Activated naive CD4-positive, alpha-beta T cell treated with anti-CD3 and anti-CD28 coated beads for 36 hours (primary cell): ENCODE measurements at places on chromosomes 4 and X. TPM values are rescaled to one million over a fixed set of nuclear protein-coding genes. Genes with fewer than 3 reads are reported as not detected.

The MMGT1 gene
- total RNA-seq, result 17.0 TPM

The DGAT2L6 gene
- total RNA-seq, result not detected

The ASB11 gene
- total RNA-seq, result not detected

The SCD5 gene
- total RNA-seq, result 0.35 TPM

The DHX15 gene
- total RNA-seq, result 199 TPM

The NLGN3 gene
- total RNA-seq, result 0.60 TPM

The SLC4A4 gene
- not detected for total RNA-seq

DNA sequence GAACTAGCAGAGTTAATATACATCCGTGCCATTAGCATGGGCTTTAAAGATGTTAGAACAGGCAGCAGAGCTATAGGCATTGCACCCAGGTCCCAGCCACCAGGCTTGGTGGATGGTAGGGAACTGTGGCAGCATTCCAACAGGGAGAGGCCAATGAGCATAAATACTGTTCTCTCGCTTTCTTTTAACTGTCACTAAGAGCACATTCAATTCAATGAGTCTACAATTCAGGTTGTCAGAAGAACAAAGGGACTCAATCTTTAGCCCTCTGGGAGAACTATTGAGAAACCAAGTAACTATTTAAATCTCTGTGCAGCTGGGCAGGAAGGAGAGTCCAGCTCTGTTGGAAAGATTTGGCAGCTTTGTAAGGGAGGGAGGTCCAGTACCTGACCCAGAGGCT, 165.6 kb downstream of the CHIC1 start:
- no peaks in the 10 kb centered on the region for H3K4me1 ChIP-seq
- no peaks in the 10 kb centered on the region for H3K27me3 ChIP-seq
- H3K27ac ChIP-seq, result no peak overlapping the region
- H3K4me3 ChIP-seq, result no peak overlapping the region

DNA sequence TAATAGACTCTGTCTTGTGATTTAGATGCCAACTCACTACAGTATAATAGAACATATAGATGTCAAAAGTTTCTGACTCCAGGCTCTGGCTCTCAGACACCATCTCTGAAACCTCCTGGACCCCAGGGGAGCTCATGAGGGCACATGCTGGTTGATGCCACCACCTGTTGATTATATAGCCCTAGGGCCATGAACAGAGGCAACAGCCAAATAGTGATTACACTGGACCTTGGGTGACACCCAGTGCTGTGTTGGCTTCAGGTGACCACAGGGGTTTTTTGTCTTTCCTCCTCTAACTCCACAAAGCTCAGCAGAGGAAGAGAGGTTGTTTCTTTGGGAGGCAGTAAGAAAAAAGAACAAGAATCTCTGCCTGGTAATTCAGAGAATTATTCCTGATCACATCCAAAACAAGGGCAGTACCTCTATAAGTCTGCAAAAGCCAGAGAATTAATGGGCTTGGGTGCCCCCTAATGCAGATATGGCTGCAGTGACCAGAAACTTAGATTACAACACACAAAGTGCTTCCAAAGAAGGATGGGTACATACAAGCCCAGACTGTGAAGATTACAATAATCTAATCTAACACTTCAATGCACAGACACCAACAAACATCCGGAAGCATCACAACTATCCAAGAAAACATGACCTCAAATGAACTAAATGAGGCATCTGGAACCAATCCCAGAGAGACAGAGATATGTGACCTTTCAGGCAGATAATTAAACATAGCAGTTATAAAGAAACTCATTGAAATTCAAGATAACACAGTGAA, 1920.6 kb downstream of the ARAP2 start:
- no peaks in the 10 kb centered on the region for H3K4me1 ChIP-seq
- H3K36me3 ChIP-seq, result no peaks in the 10 kb centered on the region
- no peak overlapping the region for H3K4me3 ChIP-seq
- no peaks in the 10 kb centered on the region for H3K27me3 ChIP-seq
- H3K27ac ChIP-seq, result no peak overlapping the region
- no peak for DNase-seq

- peak overlapping the region; percentile 100 for H3K27ac ChIP-seq
- H3K27me3 ChIP-seq, result no peaks in the 10 kb centered on the region
- H3K4me3 ChIP-seq, result peak overlapping the region; percentile 86
- no peaks in the 10 kb centered on the region for H3K36me3 ChIP-seq
Observed at GRCh38 chr4:40316333-40316781, 18.8 kb upstream of the CHRNA9 start.

- DNase-seq, result no peak
- H3K27me3 ChIP-seq, result peaks cover 3% of the 10 kb centered on the region
- no peak overlapping the region for H3K27ac ChIP-seq
- H3K4me1 ChIP-seq, result no peaks in the 10 kb centered on the region
Observed at GRCh38 chrX:53474707-53475106, 40.5 kb upstream of the HSD17B10 start.

GRCh38 chr4:129808242-129808641, 712.3 kb downstream of the C4orf33 start:
- DNase-seq, result no peak
- H3K4me1 ChIP-seq, result no peaks in the 10 kb centered on the region
- no peak overlapping the region for H3K4me3 ChIP-seq
- no peaks in the 10 kb centered on the region for H3K36me3 ChIP-seq

DNA sequence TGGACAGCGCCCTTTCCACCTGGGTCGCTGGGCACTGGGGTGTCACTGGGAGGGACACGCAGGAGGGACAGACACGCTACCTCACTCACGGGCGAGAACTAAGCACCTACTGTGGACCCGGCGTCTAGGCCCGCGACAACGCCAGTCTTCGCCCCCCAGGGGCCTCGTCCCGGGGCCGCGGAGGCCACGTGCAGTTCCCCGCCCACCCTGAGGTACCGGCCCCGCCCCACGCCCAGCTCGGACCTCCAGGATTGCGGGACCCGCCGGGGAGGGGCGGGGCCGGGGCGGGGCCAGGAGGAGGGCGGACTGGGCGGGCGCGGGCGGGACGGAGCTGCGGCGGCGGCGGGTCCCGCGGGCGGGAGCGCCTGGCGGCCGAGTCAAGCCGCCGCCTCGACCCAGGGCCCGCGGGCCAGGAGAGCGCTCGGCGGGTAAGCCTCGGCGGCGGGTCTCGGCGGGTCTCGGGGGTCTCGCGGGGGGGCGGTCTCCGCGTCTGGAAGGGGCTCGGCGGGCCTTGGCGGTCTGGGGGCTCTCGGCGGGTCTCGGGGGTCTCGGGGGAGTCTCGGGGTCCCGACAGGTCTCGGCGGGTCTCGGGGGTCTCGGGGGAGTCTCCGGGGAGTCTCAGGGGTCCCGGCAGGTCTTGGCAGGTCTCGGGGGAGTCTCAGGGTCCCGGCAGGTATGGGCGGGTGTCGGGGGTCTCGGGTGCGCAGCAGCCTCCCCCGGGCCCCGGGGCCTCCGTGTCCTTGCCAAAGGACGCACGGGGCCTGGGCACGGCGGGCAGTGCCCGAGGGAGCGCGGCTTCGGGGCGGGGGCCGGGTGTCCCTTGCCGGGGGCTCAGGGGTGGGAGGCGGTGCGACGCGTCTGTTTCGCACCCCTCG, at the start of gene SH3BP2:
Gene SH3BP2, plus strand, starts transcription at position 375 of the 875 bp plus-strand sequence. CDS start 27,533 bp downstream, outside the sequence.
- H3K36me3 ChIP-seq, result no peaks in the 10 kb centered on the region
- H3K27me3 ChIP-seq, result no peaks in the 10 kb centered on the region
- H3K27ac ChIP-seq, result peak within 1 kb of the TSS; percentile 82
- peak within 1 kb of the TSS; percentile 87 for H3K4me3 ChIP-seq

DNA sequence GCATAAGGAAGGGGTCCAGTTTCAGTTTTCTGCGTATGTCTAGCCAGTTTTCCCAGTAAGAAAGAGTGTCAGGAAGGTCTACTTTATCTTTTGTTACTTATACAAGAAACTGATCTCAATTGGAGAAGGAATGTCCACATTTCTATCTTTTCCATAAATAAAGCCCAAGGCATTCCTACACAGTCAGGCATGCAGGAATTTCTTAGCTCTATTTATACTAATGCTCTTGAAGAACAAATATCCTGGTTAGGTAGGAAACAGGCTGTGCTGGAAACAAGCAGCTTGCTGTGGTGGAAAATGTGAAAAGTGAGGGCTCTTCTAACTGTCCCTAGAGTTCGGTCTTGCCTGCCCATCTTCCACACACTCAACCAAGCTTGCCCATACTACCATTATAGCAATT, 37.9 kb upstream of the PITX2 start:
- no peaks in the 10 kb centered on the region for H3K4me1 ChIP-seq
- no peaks in the 10 kb centered on the region for H3K36me3 ChIP-seq
- no peak for DNase-seq
- no peak overlapping the region for H3K27ac ChIP-seq
- no peak overlapping the region for H3K4me3 ChIP-seq

- H3K27ac ChIP-seq, result no peak overlapping the region
- no peaks in the 10 kb centered on the region for H3K27me3 ChIP-seq
- H3K36me3 ChIP-seq, result no peaks in the 10 kb centered on the region
- DNase-seq, result no peak
- H3K4me3 ChIP-seq, result no peak overlapping the region
Observed at GRCh38 chr4:140611854-140612253, 43.1 kb upstream of the UCP1 start.

- H3K4me3 ChIP-seq, result no peak overlapping the region
- H3K27ac ChIP-seq, result no peak overlapping the region
- peaks cover 3% of the 10 kb centered on the region for H3K27me3 ChIP-seq
- no peak for DNase-seq
Observed at GRCh38 chr4:38904090-38904666, 36.6 kb downstream of the FAM114A1 start.

- no peaks in the 10 kb centered on the region for H3K36me3 ChIP-seq
- H3K4me1 ChIP-seq, result no peaks in the 10 kb centered on the region
- no peak for DNase-seq
- no peak overlapping the region for H3K27ac ChIP-seq
- no peak overlapping the region for H3K4me3 ChIP-seq
Observed at GRCh38 chrX:68488657-68489056, 10.2 kb upstream of the YIPF6 start.

GRCh38 chr4:113547487-113548042, 214.0 kb downstream of the CAMK2D start:
- H3K27me3 ChIP-seq, result no peaks in the 10 kb centered on the region
- H3K27ac ChIP-seq, result peak overlapping the region; percentile 8
- H3K4me1 ChIP-seq, result peaks cover 17% of the 10 kb centered on the region
- peaks cover 19% of the 10 kb centered on the region for H3K36me3 ChIP-seq
- no peak overlapping the region for H3K4me3 ChIP-seq

- H3K27me3 ChIP-seq, result peaks cover 3% of the 10 kb centered on the region
- peaks cover 23% of the 10 kb centered on the region for H3K4me1 ChIP-seq
- no peak for DNase-seq
- no peaks in the 10 kb centered on the region for H3K36me3 ChIP-seq
- no peak overlapping the region for H3K4me3 ChIP-seq
- H3K27ac ChIP-seq, result no peak overlapping the region
Observed at GRCh38 chr4:184293552-184293951, 75.9 kb upstream of the ENPP6 start.

GRCh38 chr4:177938226-177938625, 496.0 kb upstream of the AGA start:
- H3K4me1 ChIP-seq, result no peaks in the 10 kb centered on the region
- H3K27ac ChIP-seq, result no peak overlapping the region
- no peak overlapping the region for H3K4me3 ChIP-seq
- no peaks in the 10 kb centered on the region for H3K27me3 ChIP-seq
- DNase-seq, result no peak

- H3K4me1 ChIP-seq, result peaks cover 29% of the 10 kb centered on the region
- H3K4me3 ChIP-seq, result peak overlapping the region; percentile 70
- peak overlapping the region; percentile 10 for H3K27ac ChIP-seq
Observed at GRCh38 chr4:25863347-25863784, 578 bp upstream of the SEL1L3 start.

DNA sequence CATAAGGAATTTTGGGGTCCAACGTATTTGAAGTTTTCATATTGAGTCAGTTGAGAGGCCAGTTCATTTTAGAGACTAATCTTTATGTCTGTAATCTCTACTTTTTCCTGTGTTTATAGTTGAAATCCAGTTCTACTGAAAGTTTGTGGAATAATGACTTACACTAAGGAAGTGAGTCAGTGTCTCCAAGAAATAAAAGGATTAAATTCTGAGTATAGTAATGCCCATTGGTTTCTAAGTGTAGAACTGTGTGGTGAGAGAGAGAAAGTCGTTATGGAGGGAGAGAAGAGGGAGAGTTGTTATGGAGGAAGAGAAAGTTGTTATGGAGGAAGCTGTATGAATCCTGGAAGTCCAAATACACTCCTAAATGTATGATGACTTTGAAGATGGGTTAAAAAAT, 264.6 kb upstream of the HAND2 start:
- no peaks in the 10 kb centered on the region for H3K27me3 ChIP-seq
- no peaks in the 10 kb centered on the region for H3K4me1 ChIP-seq
- H3K27ac ChIP-seq, result no peak overlapping the region
- DNase-seq, result no peak
- H3K4me3 ChIP-seq, result no peak overlapping the region
- no peaks in the 10 kb centered on the region for H3K36me3 ChIP-seq

DNA sequence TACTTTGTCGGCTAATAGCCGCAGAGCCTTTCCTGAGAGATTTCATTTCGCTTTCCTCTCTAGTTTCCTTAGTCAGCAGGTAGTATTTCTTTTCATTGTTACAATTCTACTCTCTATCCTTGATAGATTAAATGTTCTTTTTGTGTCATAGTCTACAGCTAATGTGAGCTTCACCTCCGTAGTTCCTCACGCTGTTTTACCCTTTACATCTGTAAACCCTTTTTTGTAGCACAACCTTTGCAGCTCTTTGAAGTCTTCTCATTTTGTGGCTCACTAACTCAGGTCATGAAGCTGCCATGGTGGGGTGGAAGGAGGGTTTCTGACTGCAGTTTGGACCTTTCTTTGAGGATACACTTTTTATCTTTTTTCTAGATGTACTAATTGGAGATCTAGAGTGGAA, 1008.8 kb upstream of the PABPC4L start:
- H3K27ac ChIP-seq, result no peak overlapping the region
- DNase-seq, result no peak
- H3K27me3 ChIP-seq, result no peaks in the 10 kb centered on the region
- no peaks in the 10 kb centered on the region for H3K36me3 ChIP-seq
- H3K4me1 ChIP-seq, result no peaks in the 10 kb centered on the region
- no peak overlapping the region for H3K4me3 ChIP-seq

DNA sequence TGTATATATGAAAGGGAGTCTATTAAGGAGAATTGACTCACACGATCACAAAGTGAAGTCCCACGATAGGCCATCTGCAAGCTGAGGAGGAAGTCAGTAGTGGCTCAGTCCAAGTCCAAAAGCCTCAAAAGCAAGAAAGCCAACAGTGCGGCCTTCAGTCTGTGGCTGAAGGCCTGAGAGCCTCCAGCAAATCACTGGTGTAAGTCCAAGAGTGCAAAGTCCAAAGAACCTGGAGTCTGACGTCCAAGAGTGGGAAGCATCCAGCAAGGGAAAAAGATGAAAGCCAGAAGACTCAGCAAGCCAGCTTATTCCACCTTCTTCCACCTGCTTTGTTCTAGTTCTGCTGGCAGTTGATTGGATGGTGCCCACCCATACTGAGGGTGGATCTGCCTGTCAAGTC, 104.1 kb downstream of the IL1RAPL2 start:
- no peaks in the 10 kb centered on the region for H3K4me1 ChIP-seq
- H3K27ac ChIP-seq, result no peak overlapping the region
- no peak for DNase-seq
- peaks cover 2% of the 10 kb centered on the region for H3K27me3 ChIP-seq
- H3K36me3 ChIP-seq, result no peaks in the 10 kb centered on the region

- H3K4me3 ChIP-seq, result no peak overlapping the region
- peaks cover 9% of the 10 kb centered on the region for H3K4me1 ChIP-seq
- H3K27me3 ChIP-seq, result no peaks in the 10 kb centered on the region
- peaks cover 34% of the 10 kb centered on the region for H3K36me3 ChIP-seq
- H3K27ac ChIP-seq, result no peak overlapping the region
Observed at GRCh38 chr4:36164900-36165630, 79.2 kb downstream of the ARAP2 start.

GRCh38 chr4:683982-684622, 4.8 kb downstream of the SLC49A3 start:
- H3K4me3 ChIP-seq, result no peak overlapping the region
- H3K4me1 ChIP-seq, result peaks cover 3% of the 10 kb centered on the region
- DNase-seq, result peak; percentile 57
- H3K27me3 ChIP-seq, result peaks cover 9% of the 10 kb centered on the region
